T-helper 17 cell (primary cell): ENCODE measurements at places on chromosomes 3 and 15. TPM values are rescaled to one million over a fixed set of nuclear protein-coding genes. Genes with fewer than 3 reads are reported as not detected.

Gene HIGD2B
- total RNA-seq, result 0.50 TPM

Gene NIT2
- total RNA-seq, result 30.1 TPM

Gene GOLGA6A
- total RNA-seq, result 1.0 TPM

Gene CIB2
- 0.63 TPM for total RNA-seq

Gene CPNE4
- total RNA-seq, result not detected

Gene UCN2
- not detected for total RNA-seq

Gene CD96
- 201 TPM for total RNA-seq

Gene MB21D2
- total RNA-seq, result 12.3 TPM

Gene EAF2
- 5.5 TPM for total RNA-seq

Gene SEMA3G
- 2.3 TPM for total RNA-seq

Gene ACKR2
- total RNA-seq, result 0.10 TPM

Gene PTPN9
- 21.6 TPM for total RNA-seq

Gene CHST2
- 1.8 TPM for total RNA-seq

Gene ZNF660
- not detected for total RNA-seq

Gene RARB
- not detected for total RNA-seq

Gene TMEM40
- 54.0 TPM for total RNA-seq

GRCh38 chr15:66740802-66741201 lies 38.8 kb downstream of the SMAD6 start:
- no peak for DNase-seq

- DNase-seq, result no peak
Observed at GRCh38 chr15:38061856-38062649, 127.6 kb downstream of the TMCO5A start.

DNA sequence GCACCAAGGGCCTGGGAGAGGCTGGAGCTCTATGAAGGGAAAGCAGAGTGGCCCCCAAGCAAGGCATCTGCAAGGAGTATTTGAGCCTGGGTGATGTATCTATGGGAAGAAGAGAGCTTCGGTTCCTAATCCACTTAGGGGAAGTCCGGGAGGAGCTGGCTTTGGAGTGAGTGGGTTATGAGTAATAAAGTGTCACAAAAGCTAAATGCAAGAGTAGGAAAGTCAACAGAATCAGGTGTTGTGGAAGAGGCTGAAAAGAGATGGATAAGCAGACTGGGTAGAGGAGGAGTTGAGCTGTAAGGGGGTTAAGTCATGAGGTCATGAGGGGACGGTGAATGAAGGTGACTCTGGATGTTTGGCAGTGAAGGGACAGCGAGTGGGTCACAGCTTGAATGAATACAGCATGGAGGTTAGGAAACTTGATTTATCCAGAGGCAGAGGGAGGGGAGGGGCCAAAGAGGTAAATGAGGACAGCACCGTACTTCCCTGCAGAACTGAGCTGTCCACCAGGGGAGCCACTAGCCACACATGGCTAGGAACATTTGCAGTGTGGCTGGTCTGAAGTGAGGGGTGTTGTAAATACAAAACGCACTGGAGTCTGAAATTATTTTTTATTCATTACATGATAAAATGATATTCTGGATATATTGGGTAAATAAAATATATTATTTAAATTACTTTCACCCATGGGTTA lies 83.3 kb downstream of the ADCY5 start:
- DNase-seq, result no peak

DNA sequence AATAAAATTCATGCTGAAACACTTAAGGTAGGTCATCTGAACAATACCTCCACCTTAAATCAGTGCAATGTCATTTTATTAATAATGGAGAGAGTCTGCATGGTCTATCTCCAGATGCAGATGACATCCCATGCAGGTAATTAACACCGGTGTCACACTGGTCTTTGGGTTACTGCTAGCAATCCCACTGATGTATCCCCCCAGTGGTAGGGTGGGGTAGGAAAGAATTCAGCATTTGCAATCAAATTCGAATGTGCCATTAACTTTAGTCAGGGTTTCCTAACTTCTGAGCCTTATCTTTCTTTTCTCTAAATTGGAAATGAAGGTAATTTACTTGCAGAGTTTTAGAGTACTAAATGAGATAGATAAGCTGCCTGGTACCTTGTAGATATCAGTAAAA lies 44.4 kb downstream of the KIF15 start:
- DNase-seq, result no peak

- no peak for DNase-seq
Observed at GRCh38 chr15:58268746-58269267, 130.6 kb downstream of the AQP9 start.

GRCh38 chr15:83163032-83163431 lies 44.6 kb downstream of the HDGFL3 start:
- no peak for DNase-seq

GRCh38 chr3:50120364-50121071 lies 31.8 kb downstream of the RBM5 start:
- no peak for DNase-seq

DNA sequence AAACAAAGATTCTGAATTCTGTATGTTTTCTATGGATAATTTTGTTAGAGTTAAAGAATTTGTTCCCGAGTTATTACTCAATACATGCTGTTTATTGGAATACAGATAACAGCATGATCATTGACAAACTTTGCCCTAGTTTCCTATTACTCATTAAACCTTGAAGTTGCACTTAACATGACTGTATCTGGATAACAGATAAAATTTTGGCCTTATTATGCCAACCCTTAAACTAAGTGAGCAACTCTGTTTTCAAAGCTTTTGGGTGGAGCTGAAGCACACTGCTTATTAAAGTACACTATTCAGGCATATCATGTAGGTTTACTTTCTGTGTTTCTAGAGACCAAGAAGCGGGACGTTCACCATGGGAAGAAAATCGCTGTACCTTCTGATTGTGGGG lies at the start of gene AADAC:
AADAC (plus strand) TSS at position 318 of the 400 bp plus-strand sequence; CDS start at position 365, 47 bp downstream.
- no peak for DNase-seq

DNA sequence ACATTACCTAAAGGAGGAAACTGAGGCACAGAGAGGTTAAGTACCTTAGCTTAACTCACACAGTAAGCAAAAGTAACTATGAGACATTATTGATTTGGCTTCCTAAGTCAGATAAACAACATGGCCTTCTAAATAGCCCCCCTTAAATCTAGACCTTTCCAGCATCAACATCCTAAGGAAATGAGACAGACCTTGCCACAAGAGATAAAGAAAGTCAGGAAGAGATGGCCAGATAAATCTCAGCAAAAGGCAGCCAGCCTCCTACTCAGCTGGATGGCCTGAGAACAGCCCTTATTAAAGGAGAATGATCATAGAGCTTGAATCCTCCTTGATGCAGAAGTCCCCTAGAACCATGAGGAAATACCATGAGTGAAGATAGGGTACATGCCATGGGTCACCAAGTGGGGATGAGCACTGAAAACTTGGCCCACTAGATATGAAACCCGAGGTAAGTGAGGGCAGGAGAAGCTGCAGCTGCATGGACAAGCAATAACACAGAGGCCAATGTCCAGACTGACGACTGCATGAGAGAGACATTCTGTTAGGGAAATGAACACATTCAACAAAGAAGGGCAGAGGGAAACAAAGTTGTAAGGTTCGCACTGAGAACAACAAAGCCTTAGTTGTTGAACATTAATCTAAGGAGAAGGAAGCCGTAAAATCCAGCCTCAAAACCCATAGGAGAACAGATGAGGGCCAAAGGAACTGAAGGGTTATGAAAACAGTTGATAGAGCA lies 69.6 kb downstream of the ZIC4 start:
- no peak for DNase-seq

- DNase-seq, result no peak
Observed at GRCh38 chr3:68271145-68271544, 616.7 kb upstream of the SUCLG2 start.

DNA sequence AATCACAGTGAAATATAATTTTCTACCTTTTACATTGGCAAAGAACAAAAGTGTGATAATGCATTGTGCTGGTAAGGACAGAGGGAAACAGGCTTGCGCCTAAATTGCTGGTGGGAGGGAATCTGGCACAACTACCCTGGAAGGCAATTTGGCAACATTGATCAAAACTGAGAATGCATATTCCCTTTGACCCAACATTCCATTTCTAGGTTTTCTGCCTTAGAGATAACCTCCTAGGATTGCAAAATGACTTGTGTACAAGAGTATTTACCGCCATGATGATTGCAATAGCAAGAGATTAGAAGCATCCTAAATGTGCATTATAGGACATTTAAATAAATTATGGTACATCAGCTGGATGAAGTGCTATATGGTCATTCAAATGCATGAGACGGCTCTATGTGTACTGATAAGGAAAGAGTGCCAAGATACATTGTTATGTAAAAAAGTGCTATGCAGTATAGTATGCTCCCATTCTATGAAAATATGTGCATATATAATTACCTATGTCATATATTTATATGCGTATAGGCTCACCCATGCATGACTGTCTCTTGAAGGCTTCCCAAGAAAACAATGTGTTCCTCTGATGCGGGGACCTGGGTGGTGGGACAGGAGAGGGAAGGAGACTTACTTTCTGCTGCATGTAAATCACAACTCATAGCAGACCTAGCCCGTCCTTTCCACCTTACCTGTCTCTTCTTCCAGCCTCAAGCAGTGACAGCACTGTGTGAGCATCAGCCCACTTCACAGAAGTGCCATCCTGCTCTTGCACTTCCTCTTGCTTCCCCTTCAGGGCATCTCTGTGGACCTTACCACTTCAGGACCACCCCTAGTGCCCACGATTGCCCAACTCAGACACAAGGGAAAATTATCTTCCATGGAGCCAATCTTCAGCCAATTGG lies 249.9 kb upstream of the TLE3 start:
- no peak for DNase-seq

- no peak for DNase-seq
Observed at GRCh38 chr3:79255702-79256101, 512.1 kb downstream of the ROBO1 start.

GRCh38 chr15:89657686-89658200 lies 2.5 kb upstream of the KIF7 start:
- no peak for DNase-seq

GRCh38 chr3:72375237-72376076 lies 472.8 kb downstream of the SHQ1 start:
- DNase-seq, result no peak

- peak; percentile 29 for DNase-seq
Observed at GRCh38 chr3:48919215-48920138, 835 bp downstream of the ARIH2 start.

DNA sequence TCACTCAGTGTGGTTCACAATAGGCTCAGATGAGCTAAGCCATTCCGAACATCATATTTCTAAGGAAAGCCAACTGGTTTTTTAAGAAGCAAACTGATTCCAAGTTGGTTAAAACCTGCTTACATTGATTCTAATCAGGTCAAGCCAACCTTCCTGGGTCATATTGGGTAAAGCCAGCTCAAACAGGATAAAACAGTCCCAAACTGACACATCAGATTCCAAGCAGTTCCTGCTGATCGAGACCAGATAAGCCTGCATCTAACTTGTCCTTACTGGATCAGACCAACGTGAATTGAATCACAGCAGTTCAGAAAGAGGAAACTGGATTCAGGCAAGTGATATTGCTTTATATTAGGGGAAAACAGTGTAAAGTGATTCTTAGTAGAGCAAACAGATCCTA lies 18.6 kb upstream of the THSD4 start:
- no peak for DNase-seq

DNA sequence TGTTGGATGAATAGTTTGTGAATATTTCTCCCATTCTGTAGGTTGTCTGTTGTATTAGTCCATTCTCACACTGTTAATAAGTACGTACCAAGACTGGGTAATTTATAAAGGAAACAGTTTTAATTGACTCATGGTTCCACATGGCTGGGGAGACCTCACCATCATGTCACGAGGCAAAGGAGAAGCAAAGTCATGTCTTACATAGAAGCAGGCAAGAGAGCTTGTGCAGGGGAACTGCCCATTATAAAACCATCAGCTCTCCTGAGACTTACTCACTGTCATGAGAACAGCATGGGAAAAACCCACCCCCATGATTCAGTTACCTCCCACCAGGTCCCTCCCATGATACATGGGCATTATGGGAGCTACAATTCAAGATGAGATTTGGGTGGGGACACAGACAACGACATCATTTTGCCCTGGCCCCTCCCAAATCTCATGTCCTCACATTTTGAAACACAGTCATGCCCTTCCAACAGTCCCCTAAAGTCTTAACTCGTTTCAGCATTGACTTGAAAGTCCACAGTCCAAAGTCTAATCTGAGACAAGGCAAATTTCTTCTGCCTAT lies 133.2 kb downstream of the LMLN start:
- no peak for DNase-seq

GRCh38 chr3:59480486-59480995 lies 430.7 kb upstream of the CFAP20DC start:
- no peak for DNase-seq

GRCh38 chr3:119636249-119636648 lies 24.1 kb downstream of the POPDC2 start:
- DNase-seq, result no peak

DNA sequence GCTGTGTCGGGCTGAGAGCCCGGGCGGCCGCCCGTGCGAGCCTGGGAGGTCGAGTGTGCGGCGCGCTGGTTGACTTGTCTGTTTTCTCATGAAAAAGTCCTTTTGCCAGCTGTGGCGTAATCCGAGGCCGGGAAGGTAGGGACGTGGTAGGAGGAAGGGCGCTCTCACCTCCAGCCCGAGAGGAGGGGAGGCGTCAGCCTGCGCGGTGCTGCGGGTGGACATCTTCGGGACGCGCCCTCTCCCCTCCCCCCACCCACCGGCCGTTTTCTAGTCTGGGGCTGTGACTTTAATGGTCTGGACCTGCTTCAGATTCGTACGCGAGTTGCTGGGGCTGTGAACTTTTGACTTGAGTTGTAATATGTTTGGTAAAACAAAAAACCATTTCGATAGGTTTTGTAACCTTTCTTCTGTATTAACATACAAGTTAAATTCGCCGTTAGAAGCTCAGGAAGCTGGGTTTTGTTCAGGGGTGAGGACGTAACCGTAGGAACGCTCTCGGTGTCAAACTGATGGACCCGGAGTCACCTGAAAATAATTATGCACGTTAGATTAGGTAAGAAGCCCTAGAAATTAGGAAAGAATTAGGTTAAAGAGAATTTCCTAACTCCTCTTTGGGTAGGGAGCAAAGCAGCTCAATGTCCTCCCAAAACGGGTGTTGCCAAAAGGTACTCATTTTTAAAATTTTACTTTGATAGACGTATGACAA lies 762 bp downstream of the NCK1 start:
- DNase-seq, result peak; percentile 10

DNA sequence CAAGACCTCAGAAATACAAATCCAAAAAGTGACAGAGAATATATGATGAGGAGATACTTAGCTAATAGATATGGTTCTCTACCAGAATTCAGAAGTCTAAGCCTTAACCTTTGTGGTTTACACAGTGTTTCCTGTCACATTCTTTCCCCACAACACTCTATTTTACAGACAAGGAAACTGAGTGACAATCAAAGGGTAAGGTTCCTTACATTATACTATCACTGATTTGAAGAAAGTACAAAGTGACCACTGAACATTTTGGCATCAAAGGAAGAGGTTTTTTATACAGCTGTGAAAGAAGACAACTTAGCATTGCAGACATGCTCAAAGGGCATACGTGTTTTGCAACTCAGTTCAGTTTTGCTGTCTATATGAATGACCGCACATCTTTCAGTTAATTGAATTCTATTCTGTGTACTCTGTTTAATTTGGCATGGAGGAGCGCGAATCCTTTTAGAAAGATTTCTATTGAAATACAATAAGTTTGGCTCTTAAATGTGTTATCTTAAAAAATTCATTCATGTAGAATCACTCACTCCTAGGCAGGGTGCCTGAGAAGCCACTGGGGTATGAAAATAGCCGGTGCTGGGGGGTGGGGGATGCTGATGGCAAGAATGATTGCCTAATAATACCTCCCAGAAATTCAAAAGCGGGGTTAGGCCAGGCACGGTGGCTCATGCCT lies 66.5 kb upstream of the SKOR1 start:
- no peak for DNase-seq
